ENCODE measurements at places on chromosomes 3 and 15. TPM values are rescaled to one million over a fixed set of nuclear protein-coding genes. Genes with fewer than 3 reads are reported as not detected.

Gene CLRN1
- not detected for total RNA-seq

Gene PPP1R2
- total RNA-seq = 101 TPM

Gene SLC28A1
- not detected for total RNA-seq

Gene CILP
- not detected for total RNA-seq

Gene GOLGA8T
- 0.19 TPM for total RNA-seq
